AG10803 (cell line): ENCODE measurements at places on chromosomes 7 and 10.

DNA sequence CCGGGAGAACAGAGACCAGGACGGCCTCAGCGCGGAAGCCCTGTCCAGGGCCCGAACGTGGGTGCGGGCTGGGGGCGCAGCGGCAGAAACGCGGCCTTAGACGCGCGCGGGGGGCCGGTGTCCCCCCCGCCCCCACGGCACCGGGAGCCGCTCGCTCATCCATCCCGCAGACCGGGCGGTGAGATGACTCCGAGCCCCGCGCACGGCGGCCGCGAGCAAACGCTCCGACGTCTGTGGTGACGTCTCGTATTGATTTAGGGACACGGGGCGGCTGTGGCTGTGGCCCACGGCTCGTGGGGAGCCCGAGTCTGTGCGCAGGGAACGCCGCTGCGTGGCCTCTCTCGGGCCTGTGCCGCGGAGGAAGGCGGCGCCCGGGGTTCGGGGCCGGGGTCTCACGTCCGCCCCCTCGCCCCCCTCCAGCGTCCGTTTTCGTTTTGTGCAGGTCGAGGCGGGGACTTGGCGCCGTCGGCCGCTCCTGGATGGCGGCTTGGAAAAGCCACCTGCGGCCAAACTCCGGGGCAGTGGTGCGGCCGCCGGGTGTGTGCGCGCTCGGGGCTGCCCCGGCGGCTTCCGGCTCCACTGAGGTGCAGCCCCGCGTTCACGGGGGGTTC is 1.0 kb upstream of the NKX6-2 start:
- DNase-seq: no peak

DNA sequence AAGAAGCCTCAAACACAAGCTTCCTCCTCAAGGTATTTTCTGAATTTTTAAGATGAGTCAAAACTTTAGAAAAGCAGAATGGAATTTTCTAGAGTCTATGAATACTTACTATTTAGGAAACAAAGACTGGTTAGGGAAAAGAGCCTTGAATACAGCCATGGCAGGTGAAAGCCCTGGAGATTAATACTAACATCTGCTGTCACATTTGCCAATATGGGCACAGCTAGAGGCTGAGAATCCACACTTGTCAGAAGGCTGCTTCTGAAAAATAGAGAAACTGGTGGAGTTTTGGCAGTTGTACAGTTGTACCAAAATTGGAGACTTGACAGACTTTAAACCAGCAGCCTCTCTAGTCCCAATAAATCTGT is 24.3 kb upstream of the CNNM1 start:
- DNase-seq: no peak

GRCh38 chr10:82778908-82779307 is 903.9 kb downstream of the NRG3 start:
- no peak for DNase-seq

- DNase-seq: peak; percentile 81
Observed at GRCh38 chr7:66296557-66296956, 91.4 kb downstream of the TPST1 start.

DNA sequence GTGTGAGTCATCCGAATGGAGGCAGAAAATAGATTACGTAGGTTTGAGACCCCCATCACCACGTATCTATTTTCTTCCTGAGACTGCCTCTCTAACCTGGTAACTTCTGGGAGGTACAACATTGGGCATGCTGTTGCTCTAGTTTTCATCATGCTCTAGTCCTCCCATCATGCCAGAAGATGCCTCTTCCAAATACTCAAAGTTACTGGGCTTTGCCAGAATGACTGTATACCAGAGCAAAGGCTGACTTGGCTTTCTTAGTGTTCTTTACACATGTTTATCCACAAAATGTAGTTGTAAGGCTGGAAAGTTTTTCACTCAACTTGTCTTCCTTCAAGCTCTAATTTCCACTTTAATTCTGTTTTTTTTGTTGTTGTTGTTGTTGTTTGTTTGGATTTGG is 370.5 kb downstream of the MDFIC start:
- peak; percentile 30 for DNase-seq

DNA sequence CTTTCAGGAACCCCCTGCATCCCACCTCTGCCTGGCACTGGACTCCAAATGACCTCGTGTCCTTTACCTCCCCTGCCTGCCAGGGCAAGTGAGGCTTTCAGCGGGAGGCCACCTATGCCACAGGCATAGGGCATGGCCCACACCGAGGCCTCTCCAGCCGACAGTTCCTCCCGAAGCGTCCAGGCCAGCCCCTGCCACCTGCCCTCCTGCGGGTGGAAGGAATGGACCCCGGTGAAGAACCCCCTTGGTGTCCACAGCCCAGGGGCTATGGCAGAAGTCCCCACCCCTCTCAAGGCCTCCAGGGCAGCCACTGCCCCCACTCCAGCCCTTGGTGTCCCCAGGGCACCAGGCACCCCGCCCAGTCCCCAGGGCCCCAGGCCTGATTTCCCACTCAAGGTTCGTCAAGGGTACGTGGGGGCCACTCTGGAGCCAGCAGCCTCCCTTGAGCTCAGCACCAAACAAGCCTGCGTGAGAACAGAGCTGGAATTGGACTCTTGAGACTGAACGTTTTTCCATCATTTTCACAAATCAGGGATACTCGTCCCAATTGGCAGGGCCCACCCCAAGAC is 3.1 kb downstream of the FUOM start:
- no peak for DNase-seq
